ENCODE measurements at places on chromosomes 1 and 21. TPM values are rescaled to one million over a fixed set of nuclear protein-coding genes. Genes with fewer than 3 reads are reported as not detected.

- no peak for DNase-seq
- no peaks in the 10 kb centered on the region for H3K36me3 ChIP-seq
- H3K27me3 ChIP-seq, result no peaks in the 10 kb centered on the region
Observed at GRCh38 chr1:232486454-232487207, 143.3 kb downstream of the SIPA1L2 start.

DNA sequence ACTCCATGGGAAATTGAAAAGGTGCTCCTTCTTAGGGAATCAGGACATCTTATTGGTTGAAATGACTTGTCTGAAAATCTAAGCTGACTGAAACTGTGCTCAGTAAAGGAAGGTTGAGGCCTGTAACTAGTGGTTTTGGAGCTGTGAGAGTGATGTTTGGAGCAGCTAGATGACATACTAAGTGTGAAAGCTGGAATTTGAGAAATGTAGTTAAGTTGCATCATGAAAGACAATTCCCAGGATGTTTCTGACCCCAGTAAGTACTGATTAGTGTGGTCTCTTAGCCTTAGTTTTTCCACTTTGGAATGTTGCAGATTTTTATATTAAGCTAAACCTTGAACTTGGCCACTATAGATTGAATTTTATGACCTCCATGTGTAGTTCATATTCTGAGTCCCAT, 154.9 kb downstream of the PAPPA2 start:
- no peak for DNase-seq
- no peaks in the 10 kb centered on the region for H3K27me3 ChIP-seq
- H3K4me3 ChIP-seq, result no peak overlapping the region
- no peaks in the 10 kb centered on the region for H3K36me3 ChIP-seq

DNA sequence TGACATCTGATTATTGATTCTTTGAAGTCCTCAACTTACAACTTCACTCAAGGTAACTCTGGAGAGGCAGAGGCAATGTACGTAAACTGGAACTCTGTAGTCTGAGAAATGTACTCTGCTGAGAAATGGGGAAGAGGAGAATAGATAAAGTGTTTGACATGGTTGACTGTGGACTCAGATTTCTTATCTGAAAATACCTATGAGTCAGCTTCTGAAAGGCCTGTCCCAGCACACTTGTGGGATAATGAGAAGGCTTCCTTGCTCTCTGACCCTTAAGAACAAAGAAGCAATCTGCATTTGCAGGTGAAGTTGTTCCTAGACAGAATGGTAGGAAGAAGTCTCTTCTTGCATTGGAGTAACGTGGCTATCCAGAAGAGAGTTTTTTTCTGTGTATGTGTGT, 1573.5 kb downstream of the BRINP3 start:
- no peak for DNase-seq
- no peak overlapping the region for H3K4me3 ChIP-seq
- no peaks in the 10 kb centered on the region for H3K4me1 ChIP-seq
- H3K27ac ChIP-seq, result no peak overlapping the region
- H3K36me3 ChIP-seq, result no peaks in the 10 kb centered on the region

DNA sequence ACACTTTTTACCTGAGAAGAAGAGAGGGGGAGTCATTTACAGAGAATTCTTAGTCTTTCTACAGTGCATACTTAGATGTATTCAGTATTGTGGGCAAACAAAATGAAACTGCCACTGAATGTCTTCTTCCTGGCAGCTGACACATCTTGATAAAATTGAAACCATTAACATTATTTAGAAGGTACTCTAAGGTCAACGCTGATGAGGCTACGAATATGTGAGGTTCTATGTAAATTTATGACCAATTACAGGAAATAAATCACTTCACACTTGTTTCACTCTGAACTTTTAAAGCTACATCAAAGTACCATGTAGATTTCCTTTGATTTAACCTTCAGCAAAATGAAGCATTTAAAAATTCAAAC, 51.3 kb upstream of the GFI1 start:
- peak; percentile 9 for DNase-seq
- no peaks in the 10 kb centered on the region for H3K27me3 ChIP-seq

DNA sequence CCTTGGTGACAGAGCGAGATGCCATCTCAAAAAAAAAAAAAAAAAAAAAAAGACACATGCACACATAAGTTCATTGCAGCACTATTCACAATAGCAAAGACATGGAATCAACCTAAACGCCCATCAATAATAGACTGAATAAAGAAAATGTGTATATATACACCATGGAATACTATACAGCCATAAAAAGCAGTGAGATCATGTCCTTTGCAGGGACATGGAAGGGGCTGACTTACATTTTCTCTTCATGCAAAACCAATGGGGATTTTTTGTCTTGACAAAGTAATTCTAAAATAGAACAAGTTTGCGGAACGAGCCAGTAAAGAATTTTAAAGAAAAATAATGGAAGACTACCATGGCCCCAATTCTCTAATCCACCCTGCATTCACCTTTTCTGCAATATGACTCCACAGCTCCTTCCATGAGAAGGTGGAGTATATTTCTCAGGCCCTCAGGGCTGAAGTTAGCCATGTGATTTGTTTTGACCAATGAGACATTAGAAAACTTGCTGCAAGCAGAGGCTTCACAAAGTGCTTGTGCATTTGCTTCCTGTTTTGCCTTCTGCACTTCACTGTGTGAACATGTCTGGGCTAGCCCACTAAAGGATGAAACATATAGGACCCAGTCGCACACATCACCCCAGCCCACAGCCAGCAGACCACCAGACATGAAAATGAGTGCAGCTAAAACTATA, 78.8 kb upstream of the NR5A2 start:
- H3K4me3 ChIP-seq, result no peak overlapping the region
- H3K27ac ChIP-seq, result no peak overlapping the region
- no peak for DNase-seq
- H3K4me1 ChIP-seq, result no peaks in the 10 kb centered on the region

- DNase-seq, result no peak
- no peaks in the 10 kb centered on the region for H3K36me3 ChIP-seq
- peaks cover 24% of the 10 kb centered on the region for H3K4me1 ChIP-seq
- no peak overlapping the region for H3K4me3 ChIP-seq
Observed at GRCh38 chr1:67615886-67616285, 69.1 kb upstream of the GADD45A start.

- no peak overlapping the region for H3K4me3 ChIP-seq
- no peak overlapping the region for H3K27ac ChIP-seq
- DNase-seq, result no peak
- no peaks in the 10 kb centered on the region for H3K36me3 ChIP-seq
Observed at GRCh38 chr1:174333437-174333836, 114.3 kb upstream of the GPR52 start.

DNA sequence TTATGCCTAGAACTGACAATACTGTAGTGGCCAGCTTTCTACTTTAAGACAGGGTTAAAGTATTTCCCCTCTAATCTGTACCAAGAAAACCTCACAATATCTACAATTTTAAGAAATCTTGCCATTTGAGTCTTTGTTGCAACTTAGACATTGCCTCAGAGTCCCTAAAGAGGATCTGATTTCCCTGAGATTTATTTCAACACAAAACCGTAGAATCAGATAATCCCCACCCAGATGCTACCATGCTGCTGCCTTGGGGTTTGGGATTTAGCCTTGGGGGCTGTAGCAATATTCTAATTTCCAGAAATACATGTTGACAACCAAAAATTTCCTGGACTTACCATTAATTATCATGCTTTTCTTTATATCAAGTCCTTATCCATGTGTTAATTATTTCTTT, 50.3 kb upstream of the DENND1B start:
- H3K36me3 ChIP-seq, result no peaks in the 10 kb centered on the region
- no peaks in the 10 kb centered on the region for H3K27me3 ChIP-seq
- no peak overlapping the region for H3K4me3 ChIP-seq
- no peaks in the 10 kb centered on the region for H3K4me1 ChIP-seq
- no peak overlapping the region for H3K27ac ChIP-seq

GRCh38 chr1:32246888-32247273, at the start of gene FAM167B:
Gene FAM167B, plus strand, starts transcription at chr1:32247222. Its CDS starts 200 bp downstream, at chr1:32247422.
- H3K36me3 ChIP-seq, result no peaks in the 10 kb centered on the region
- H3K4me3 ChIP-seq, result no peak within 1 kb of the TSS
- DNase-seq, result peak; percentile 97

DNA sequence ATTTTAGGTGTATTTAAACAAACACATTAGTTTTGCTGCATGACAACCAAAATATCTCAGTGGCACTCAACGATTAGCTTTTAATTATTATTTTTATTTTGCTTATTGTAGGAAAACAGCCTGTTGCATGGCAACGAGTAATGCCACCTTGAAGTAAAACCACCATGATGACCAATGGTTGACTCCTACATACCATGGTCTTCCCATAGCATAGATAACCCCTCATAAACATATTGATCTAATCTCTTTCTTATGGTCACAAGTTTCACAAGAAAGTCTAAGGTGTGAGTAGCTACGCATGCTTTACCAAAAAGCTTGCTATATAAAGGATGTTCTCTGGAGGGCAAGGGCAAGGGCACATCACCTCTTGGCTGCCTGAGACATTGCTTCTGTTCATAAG, 61.5 kb upstream of the PTBP2 start:
- no peaks in the 10 kb centered on the region for H3K27me3 ChIP-seq
- no peak for DNase-seq
- H3K4me1 ChIP-seq, result peaks cover 8% of the 10 kb centered on the region
- no peaks in the 10 kb centered on the region for H3K36me3 ChIP-seq

DNA sequence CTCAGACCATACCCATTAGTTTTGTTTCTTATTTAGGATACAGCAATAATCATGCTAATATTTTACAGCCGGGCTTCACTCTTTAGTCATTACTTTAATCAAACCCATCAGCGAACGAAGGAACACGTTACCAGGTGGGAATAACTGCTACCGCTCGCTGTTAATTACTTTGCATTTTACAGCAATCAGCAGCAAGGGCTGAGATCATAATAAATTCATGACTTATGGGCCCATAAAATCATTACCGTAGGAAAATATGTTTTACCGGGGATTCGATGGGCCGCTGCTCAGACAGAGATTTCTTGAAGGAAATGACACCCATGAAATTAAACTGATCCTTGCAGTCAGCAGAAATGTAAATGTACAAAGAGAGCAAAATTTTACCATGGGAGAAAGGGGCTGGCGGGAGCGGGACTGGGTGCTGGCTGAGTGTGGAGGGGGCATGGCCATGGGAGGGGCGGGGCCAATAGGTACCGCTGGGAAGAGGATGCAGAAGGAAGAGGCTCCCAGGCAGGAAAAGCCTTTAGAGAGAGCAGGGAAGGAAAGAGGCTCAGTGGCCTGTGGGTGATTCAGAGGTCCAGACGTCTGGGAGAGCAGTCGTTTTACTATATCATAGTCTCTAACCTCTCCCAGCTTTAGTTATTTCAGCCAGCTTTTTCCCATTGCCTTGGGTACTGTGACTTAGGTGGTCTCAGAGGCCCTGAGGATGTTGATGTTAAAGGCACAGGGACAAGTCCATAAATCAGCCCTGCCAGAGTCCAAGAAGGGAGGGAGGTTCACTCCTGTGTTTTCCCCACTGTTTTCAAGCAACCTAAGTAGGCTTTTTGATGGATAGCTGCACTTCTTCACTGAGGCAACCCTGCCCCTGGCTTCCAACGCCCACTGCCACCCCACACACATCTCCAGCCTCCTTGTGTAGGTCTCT, 258.9 kb downstream of the SEC16B start:
- no peaks in the 10 kb centered on the region for H3K36me3 ChIP-seq
- H3K4me3 ChIP-seq, result no peak overlapping the region
- H3K27me3 ChIP-seq, result no peaks in the 10 kb centered on the region
- no peaks in the 10 kb centered on the region for H3K4me1 ChIP-seq

DNA sequence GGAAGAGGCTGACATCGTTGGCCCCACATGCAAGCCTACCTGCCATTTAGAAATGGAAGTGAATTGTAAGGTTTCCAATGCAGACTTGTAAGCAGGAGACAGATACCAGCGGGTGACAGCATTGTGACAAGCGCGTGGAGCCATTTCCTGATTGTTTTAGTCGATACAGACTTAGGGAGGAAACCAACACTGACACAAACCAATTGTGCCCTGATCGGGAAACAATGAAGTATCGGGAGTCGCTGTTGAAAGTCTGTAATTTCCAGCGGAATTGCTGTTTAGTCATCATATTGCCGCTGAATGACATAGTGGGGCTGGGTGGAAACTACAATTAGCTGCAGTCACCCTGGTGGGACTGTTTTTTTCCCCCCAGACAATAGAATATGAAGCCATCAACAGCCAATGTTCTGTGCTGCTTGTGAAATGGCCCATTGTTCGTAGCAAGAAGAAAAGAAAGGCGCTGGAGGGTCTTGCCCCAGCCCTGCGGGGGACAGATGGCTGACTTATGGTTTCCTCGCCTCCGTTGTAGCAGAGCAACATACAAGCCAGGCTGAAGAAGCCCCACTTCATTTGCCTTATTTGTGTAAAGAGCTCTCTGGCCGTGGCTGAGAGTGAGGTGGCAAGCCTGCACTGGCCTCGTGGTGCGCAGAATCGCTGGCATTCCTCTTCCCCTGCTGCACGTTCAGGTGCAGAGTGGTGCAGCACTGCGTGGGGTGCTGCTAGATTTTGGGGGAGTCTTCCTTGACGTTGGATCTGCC, 462.7 kb downstream of the CAMTA1 start:
- H3K27me3 ChIP-seq, result no peaks in the 10 kb centered on the region
- H3K36me3 ChIP-seq, result no peaks in the 10 kb centered on the region
- H3K4me3 ChIP-seq, result no peak overlapping the region
- H3K4me1 ChIP-seq, result peaks cover 6% of the 10 kb centered on the region

GRCh38 chr21:14120091-14120734, 90.5 kb downstream of the LIPI start:
- H3K27ac ChIP-seq, result no peak overlapping the region
- no peaks in the 10 kb centered on the region for H3K4me1 ChIP-seq
- H3K27me3 ChIP-seq, result no peaks in the 10 kb centered on the region
- H3K4me3 ChIP-seq, result no peak overlapping the region
- H3K36me3 ChIP-seq, result no peaks in the 10 kb centered on the region

- no peaks in the 10 kb centered on the region for H3K4me1 ChIP-seq
- peaks cover 31% of the 10 kb centered on the region for H3K36me3 ChIP-seq
- DNase-seq, result no peak
- no peaks in the 10 kb centered on the region for H3K27me3 ChIP-seq
- no peak overlapping the region for H3K4me3 ChIP-seq
- no peak overlapping the region for H3K27ac ChIP-seq
Observed at GRCh38 chr1:220113136-220113695, 19.3 kb downstream of the IARS2 start.

- peaks cover 29% of the 10 kb centered on the region for H3K4me1 ChIP-seq
- no peak overlapping the region for H3K4me3 ChIP-seq
- no peak overlapping the region for H3K27ac ChIP-seq
- H3K36me3 ChIP-seq, result no peaks in the 10 kb centered on the region
Observed at GRCh38 chr21:38956521-38956855, 150.8 kb downstream of the ETS2 start.

- no peak within 1 kb of the TSS for H3K4me3 ChIP-seq
- no peak for DNase-seq
- no peaks in the 10 kb centered on the region for H3K4me1 ChIP-seq
- H3K27me3 ChIP-seq, result no peaks in the 10 kb centered on the region
- H3K36me3 ChIP-seq, result no peaks in the 10 kb centered on the region
Observed at GRCh38 chr1:110872745-110873720, at the start of gene CD53. Gene CD53, plus strand, starts transcription at chr1:110873148. Its CDS starts 18,261 bp downstream, at chr1:110891409.

PTPN14 gene
- total RNA-seq, result 122 TPM

FCAMR gene
- not detected for total RNA-seq

CHI3L2 gene
- total RNA-seq, result 2.4 TPM

USH2A gene
- total RNA-seq, result under 0.01 TPM

RHEX gene
- not detected for total RNA-seq

Measured in osteoblast (primary cell).